CD4-positive, alpha-beta T cell treated with Interleukin-12 subunit alpha and Interleukin-12 subunit beta, for 1 hour (primary cell): ENCODE measurements at places on chromosomes 2 and 18.

- DNase-seq, result no peak
Observed at GRCh38 chr2:219634951-219635751, 7.7 kb downstream of the SLC4A3 start.

DNA sequence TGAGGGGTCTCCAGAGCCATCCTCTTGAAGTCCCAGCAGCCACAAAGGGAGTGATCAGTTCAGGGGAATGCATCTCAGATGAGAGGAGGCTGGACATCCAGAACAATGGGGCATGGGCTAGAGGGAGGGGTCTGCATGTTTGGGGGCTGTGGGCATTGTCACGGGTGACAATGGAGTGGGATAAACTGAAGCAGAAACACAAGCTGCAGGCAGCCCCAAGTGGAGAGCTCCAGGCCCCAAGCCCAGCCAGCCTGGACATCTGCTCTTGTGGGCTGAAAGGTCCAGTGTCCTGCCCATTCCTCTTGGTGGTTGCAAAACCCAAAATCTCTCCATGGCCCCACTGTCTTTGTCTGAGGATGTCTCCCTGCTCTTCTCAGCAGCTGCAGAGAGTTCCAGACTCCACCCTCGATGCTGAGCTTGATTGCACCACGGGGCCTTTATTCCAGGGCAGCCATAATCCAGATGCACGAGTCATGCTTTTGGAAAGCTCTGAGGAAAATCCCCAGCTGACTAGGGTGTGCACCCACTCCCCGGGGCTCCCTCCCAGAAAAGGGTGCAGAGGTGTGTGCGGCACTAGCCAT is 149.4 kb downstream of the TNS1 start:
- DNase-seq, result no peak

GRCh38 chr18:38790303-38790702 is 1224.7 kb upstream of the CELF4 start:
- DNase-seq, result no peak

DNA sequence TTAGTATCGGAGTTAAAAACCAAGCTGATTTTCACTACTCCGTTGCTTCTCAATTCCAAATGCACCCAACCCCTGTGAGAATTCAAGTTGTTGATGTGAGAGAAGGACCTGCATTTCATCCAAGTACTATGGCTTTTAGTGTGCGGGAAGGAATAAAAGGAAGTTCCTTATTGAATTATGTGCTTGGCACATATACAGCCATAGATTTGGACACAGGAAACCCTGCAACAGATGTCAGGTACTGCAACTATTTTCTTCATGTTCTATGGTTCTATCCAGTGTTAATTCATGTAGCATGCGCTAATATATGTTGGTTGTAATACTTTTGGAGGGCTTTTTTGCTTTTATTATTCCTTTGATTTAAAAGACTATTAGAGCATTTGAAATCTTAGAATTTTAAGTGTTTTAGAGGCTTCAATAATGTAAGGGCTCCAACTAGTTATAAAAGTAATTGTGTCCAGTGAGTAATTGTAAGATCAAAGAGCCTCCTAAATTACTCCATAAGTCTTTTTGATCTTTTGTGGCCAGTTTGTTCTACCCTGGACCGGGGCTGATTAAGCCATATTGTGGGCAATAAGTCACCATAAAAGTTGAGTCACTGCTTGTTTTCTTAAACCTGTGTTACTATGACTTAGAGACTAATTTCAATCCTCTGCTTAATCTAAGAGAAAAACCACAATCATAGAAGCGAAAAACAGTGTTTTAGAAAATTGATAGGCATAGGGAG is 22.9 kb downstream of the DSG4 start:
- no peak for DNase-seq

DNA sequence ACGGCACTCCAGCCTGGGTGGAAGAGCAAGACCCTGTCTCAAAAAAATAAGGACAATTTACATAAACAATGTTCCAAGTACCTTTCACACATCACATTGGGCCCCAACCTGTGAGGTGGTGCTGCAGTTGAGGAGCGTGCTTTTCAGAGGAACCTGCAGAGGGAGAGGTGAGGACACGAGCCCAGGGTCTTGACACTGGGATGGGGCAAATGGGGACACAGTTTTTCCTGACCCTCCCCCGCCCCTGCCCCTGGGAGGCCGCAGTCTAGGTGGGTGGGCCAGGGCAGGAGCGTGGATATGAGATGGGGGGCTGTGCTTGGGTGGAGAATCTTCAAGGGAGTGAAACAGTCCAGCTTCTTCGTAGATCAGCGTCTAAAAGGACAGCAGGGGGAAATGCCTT is 112.9 kb downstream of the SEPTIN10 start:
- DNase-seq, result no peak
